Cardiac atrium fibroblast (primary cell): ENCODE measurements at places on chromosomes 7 and 10. TPM values are rescaled to one million over a fixed set of nuclear protein-coding genes. Genes with fewer than 3 reads are reported as not detected.

The PDK4 gene
- 42.9 and 115 TPM in 2 replicates for total RNA-seq

The RBP3 gene
- total RNA-seq: not detected in 2 replicates

The LAMTOR4 gene
- 136 and 155 TPM in 2 replicates for total RNA-seq

The NOS3 gene
- total RNA-seq: 5.4 and 18.6 TPM in 2 replicates

The OLAH gene
- total RNA-seq: under 0.01 and 1.6 TPM in 2 replicates

The SPDYE2B gene
- total RNA-seq: not detected in 2 replicates

The ZNF853 gene
- 0.16 and 1.1 TPM in 2 replicates for total RNA-seq

The FLNC gene
- 108 and 131 TPM in 2 replicates for total RNA-seq

The GCK gene
- 0.81 TPM in 1 of 2 replicates, not detected in the other for total RNA-seq

The ECHDC3 gene
- total RNA-seq: 21.5 and 22.0 TPM in 2 replicates

The INMT gene
- total RNA-seq: 195 and 197 TPM in 2 replicates

The DPYSL4 gene
- total RNA-seq: 39.7 and 47.1 TPM in 2 replicates

The ADIRF gene
- total RNA-seq: 10.7 and 13.5 TPM in 2 replicates

The FZD1 gene
- 6.0 and 9.4 TPM in 2 replicates for total RNA-seq

The CPVL gene
- not detected in 2 replicates for total RNA-seq

The PRLHR gene
- not detected in 2 replicates for total RNA-seq

The C1GALT1 gene
- total RNA-seq: 28.9 and 30.0 TPM in 2 replicates
